T follicular helper cell (primary cell): ENCODE measurements at places on chromosomes 7 and 10.

DNA sequence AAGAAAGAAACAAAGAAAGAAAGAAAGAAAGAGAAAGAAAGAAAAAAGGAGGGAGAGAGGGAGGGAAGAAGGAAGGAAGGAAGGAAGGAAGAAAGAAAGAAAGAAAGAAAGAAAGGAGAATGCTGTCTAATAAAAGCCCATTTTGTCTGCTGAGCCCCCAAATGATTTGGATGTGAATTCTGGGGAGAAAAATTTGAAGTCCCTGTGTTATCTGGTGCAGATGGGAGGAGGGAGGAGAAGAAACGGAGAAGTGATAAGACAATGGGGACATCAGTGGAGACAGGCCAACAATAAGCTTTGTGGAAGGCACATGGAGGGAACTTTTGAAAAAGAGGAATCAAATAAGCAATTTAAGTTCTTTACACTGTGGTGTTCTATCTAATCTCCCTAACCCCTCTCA, 24.6 kb upstream of the TMEM273 start:
- no peak for DNase-seq

DNA sequence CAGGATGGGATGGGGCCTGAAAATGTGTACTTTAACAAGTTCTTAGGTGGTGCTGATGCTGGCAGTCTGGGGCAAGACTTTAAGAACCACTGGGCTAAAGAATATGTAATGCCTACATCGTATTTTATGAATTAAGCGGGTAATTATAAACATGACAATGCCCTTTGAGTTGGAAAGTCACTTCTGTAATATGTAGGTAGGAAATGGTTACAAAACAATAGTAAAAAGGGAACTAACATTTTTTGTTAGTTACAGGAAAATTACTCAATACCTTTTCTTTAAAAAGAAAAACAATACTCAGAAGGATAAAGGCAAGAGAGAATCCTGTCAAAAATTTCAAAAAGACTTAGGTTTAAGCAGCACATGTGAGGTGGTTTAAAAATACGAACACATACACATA, 48.3 kb upstream of the STEAP4 start:
- no peak for DNase-seq

DNA sequence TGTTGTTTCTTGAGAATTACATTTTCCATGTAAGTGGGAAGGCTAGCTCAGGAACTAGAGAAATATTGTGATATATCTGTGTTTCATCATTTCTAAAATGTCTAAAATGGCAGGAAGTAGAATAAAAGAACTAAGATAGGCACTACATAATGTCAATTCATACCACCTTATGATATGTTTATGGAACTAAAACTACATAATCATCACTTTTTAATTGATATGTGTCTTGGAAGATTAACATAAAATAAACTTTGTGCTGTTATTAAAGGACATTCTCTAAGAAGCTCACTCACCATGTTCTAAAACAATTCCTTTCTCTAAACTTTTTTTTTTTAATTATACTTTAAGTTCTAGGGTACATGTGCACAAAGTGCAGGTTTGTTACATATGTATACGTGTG, 83.5 kb upstream of the TAS2R16 start:
- no peak for DNase-seq

DNA sequence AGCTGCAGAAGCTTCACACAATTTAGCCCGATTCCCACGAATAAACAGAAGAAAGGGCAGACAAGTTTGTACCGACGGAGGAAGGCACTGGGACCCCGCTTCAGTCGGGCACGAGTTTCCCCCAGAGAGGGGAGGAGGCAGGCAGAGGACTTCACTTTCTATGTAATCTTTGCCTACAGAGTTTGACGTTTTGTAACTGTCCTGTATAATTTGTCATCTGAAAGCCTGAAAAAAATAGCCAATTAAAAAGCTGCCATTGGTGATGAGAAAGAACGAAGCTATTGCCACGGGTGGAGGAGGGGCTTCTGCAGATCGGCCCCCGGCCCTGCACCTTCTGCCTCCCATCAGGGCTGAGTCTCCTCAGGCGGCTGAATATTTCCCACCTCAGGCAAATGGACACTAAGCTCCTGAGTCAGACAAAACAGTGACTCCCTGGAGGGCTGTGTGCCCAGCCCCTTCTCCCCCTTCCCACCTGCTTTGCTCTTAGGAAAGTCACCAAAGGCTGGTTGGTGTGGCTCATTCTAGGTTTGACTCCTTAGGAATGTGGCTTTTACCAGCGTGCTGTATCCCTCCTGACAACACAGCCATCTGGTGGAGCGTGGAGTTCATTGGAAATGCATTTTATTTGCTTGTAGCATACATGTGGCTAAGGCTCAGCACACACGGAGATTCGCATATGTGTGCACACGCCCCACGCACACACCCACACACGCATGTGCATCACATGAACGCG, 117.4 kb downstream of the VIPR2 start:
- DNase-seq, result no peak
